ENCODE measurements at places on chromosomes 12 and 14.

- DNase-seq: no peak
- H3K4me1 ChIP-seq: no peaks in the 10 kb centered on the region
- H3K36me3 ChIP-seq: no peaks in the 10 kb centered on the region
- no peaks in the 10 kb centered on the region for H3K27me3 ChIP-seq
- no peak overlapping the region for H3K27ac ChIP-seq
Observed at GRCh38 chr14:93715279-93715927, 72.9 kb downstream of the PRIMA1 start.

GRCh38 chr12:110320550-110320949 is 39.5 kb downstream of the ATP2A2 start:
- no peak overlapping the region for H3K4me3 ChIP-seq
- H3K27me3 ChIP-seq: no peaks in the 10 kb centered on the region
- H3K4me1 ChIP-seq: peaks cover 5% of the 10 kb centered on the region
- DNase-seq: no peak
- H3K36me3 ChIP-seq: peaks cover 29% of the 10 kb centered on the region

DNA sequence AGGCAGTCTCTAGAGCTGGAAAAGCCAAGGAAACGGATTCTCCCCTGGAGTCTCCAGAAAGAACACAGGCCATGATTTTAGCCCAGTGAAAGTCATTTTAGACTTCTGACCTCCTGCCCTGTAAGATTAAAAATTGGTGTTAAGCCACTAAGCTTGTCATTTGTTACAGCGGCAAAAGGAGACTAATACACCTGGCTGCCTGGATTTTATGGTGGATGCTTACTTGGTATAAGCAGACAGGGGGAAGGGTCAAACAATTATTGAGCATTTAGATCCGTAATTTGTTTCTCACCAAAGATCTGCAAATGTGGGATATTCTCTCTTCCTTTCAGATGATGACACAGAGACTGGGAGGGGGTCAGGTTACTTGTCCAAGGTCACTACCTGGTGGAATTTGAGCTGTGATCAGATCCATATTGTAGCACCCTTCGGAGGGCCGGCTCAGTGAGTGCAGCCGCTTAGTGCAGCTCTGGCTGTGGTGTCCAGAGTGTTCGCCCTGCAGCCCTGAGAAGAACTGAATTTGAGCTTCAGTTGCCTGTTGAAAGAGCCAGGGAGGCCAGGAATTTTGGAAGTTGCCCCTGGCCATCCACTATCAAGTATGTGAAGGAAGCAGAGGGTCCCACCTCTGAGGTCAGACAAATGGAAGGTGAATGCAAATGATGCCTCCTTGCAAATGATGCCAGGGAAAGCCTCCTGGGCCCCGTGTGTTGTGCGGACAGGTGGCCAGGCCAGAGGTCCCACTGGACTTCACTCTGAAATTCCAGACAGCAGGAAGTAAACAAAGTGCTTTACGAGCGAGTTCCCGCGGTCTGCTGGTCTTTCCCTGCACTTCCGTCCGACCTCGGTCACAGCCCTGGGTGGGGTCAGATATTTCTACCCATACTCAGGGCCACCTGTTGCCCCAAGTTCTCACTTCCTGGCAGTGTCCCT is 15.1 kb downstream of the GLRX5 start:
- no peak overlapping the region for H3K27ac ChIP-seq
- DNase-seq: no peak
- no peaks in the 10 kb centered on the region for H3K4me1 ChIP-seq
- H3K4me3 ChIP-seq: no peak overlapping the region
- H3K36me3 ChIP-seq: peaks cover 2% of the 10 kb centered on the region

DNA sequence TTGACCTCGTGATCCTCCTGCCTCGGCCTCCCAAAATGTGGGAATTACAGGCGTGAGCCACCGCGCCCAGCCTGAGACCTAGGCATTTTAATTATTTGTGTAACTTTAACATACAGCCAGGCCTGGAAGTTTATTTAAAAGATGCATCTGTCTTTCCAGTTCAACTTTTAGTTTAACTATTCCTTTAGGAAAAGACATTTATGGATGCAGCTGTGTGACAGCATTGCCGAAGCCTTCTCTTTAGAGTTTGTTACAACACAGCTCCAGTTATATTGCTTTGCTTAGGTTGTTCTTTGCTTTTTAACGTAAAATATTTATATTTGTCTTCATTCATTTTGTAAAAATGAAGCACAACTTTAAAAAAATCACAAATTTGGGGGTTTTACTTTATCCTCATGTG is 67.0 kb downstream of the DIP2B start:
- H3K36me3 ChIP-seq: no peaks in the 10 kb centered on the region
- peaks cover 10% of the 10 kb centered on the region for H3K4me1 ChIP-seq
- no peaks in the 10 kb centered on the region for H3K27me3 ChIP-seq
- no peak overlapping the region for H3K4me3 ChIP-seq

- H3K36me3 ChIP-seq: no peaks in the 10 kb centered on the region
- no peak for DNase-seq
- H3K27ac ChIP-seq: no peak overlapping the region
- no peaks in the 10 kb centered on the region for H3K4me1 ChIP-seq
- H3K4me3 ChIP-seq: no peak overlapping the region
Observed at GRCh38 chr12:92603741-92604432, 98.9 kb upstream of the PLEKHG7 start.

DNA sequence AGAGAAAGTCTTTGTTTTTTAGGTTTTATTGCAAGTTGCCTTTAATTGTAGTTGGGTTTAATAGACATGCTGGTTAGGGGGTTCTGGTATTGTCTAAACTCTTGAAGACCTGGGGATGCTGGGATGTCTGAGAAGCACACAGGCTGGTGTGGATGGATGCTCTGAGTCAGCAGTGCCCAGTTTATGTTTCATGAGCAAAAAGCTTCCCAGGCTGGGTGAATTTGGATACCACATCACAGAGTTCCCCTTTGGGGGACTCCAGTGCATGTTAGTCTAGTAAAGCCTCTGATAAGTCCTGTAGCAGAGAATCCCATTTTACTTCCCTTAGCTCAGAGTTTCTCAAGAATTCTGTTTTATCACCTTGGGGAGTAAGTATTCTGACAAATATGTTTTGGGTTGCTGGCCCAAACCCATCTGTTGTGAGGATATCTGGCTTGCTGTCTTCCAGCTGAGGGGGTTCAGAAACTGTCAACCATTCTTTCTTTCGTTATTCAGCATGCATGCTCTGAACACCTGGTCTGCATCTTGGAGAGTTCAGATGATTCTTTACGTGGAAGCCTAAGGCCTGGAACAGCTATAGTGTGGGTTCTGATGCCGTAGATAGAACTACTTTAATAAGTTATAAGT is 509.1 kb downstream of the VRK1 start:
- no peak overlapping the region for H3K27ac ChIP-seq
- H3K36me3 ChIP-seq: no peaks in the 10 kb centered on the region
- H3K4me3 ChIP-seq: no peak overlapping the region
- H3K27me3 ChIP-seq: no peaks in the 10 kb centered on the region
- H3K4me1 ChIP-seq: peaks cover 3% of the 10 kb centered on the region
- DNase-seq: no peak

GRCh38 chr12:116853507-116853906 is 27.7 kb downstream of the HRK start:
- no peak overlapping the region for H3K27ac ChIP-seq
- H3K4me1 ChIP-seq: no peaks in the 10 kb centered on the region

DNA sequence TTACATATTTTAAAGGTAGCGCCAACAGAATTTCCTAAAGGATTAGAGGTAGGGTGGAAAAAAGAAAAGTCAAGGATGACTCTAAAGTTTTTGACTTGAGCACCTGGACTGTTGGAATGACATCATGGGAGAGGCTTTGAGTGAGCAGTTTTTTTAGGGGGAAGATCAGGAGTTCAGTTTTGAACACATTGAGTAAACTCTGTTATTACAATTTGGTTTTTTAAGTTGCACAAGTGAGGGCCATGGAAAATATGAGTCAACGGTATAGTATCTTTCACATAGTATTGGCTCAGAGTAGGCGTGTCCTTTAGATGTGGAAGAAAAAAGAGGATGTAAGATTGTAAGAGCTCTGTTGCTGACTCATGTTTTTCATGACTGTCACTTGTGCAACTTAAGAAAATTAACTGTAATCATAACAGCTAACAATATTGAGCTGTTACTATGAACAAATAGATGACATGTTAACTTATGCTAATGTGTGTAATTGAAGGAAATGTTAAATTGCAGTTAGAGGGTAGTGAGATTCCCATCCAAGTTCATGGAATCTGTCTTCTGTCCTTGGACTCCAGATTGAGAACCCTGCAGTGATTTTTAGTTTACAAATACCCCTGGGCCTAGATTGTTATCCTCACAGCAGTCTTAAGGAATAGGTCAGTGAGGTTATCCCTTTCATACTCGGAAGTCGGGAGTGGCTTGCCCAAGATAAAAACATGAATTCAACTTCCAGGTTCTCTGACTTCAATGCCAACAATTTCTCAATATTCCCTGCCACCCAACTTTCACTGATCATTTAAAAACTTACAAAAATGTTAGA is 48.2 kb upstream of the ATP2B1 start:
- DNase-seq: peak; percentile 97
- H3K27me3 ChIP-seq: no peaks in the 10 kb centered on the region
- H3K36me3 ChIP-seq: no peaks in the 10 kb centered on the region
- peaks cover 37% of the 10 kb centered on the region for H3K4me1 ChIP-seq
- peak overlapping the region; percentile 45 for H3K4me3 ChIP-seq

- peak overlapping the region; percentile 78 for H3K27ac ChIP-seq
- no peaks in the 10 kb centered on the region for H3K36me3 ChIP-seq
- peaks cover 16% of the 10 kb centered on the region for H3K4me1 ChIP-seq
- H3K4me3 ChIP-seq: no peak overlapping the region
- no peak for DNase-seq
- H3K27me3 ChIP-seq: no peaks in the 10 kb centered on the region
Observed at GRCh38 chr12:6612247-6612646, 5.1 kb upstream of the CHD4 start.

DNA sequence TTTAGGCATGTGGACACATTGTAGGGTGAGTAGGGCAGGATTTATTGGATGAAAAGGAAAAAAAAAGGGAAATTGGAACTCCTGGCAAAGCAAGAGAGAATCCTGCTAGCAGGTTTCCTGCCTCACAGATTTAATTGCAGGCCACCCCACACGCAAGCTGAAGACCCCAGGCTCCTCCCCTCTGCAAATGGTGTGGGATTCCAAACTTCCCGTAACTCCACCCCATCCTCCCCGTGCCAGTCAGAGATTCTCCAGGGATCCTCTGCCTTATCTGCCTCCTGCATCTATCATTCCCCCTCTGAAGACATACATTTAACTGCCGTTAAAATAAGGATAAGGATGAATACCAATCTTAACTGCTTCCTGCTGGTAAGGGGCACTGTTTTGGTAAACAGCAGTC is 249.8 kb upstream of the GARIN2 start:
- DNase-seq: no peak
- no peaks in the 10 kb centered on the region for H3K4me1 ChIP-seq
- H3K4me3 ChIP-seq: no peak overlapping the region
- no peak overlapping the region for H3K27ac ChIP-seq
- no peaks in the 10 kb centered on the region for H3K27me3 ChIP-seq

DNA sequence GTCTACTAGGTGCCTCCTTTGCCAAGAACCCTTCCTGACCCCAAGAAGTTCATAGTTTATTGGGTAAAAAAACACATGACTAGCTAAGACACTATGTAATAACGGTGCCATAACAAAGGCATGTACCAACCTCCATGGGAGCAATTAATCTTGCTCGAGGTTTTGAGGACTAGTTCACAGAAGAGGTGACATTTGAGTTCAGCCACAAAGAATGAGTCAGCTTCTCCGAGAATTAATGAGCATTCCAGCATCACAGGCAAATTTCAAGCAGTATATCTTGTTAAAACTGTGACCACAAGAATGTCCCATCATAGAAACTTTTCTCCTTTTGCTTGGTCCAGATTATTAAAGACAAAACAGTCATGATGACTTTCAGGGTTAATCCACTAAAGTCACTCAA is 113.0 kb upstream of the RAP1B start:
- H3K4me3 ChIP-seq: no peak overlapping the region
- DNase-seq: peak; percentile 78
- H3K27ac ChIP-seq: no peak overlapping the region
- peaks cover 29% of the 10 kb centered on the region for H3K4me1 ChIP-seq

GRCh38 chr12:124130691-124131591 is 157.9 kb downstream of the ZNF664 start:
- H3K27me3 ChIP-seq: no peaks in the 10 kb centered on the region
- H3K27ac ChIP-seq: no peak overlapping the region
- no peak for DNase-seq
- no peaks in the 10 kb centered on the region for H3K36me3 ChIP-seq
- H3K4me3 ChIP-seq: no peak overlapping the region
- H3K4me1 ChIP-seq: no peaks in the 10 kb centered on the region

DNA sequence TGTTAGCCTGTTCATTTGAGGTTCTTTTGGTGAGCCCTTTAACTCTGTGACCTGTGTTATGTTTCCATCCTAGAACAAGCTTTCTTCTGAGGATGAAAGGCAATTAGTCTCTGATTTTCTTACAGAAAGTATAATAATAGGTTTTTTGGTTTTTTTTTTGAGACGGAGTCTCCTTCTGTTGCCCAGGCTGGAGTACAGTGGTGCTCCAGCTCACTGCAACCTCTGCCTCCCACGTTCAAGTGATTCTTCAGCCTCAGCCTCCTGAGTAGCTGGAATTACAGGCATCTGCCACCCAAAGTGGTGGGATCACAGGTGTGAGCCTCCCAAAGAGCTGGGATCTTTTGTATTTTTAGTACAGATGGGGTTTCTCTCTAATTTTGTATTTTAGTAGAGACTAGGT is 52.7 kb upstream of the SYNE2 start:
- no peak for DNase-seq
- H3K4me1 ChIP-seq: no peaks in the 10 kb centered on the region
- H3K36me3 ChIP-seq: no peaks in the 10 kb centered on the region
- H3K27ac ChIP-seq: no peak overlapping the region
- no peaks in the 10 kb centered on the region for H3K27me3 ChIP-seq

GRCh38 chr12:26034371-26035142 is 76.1 kb downstream of the RASSF8 start:
- H3K27me3 ChIP-seq: no peaks in the 10 kb centered on the region
- no peak overlapping the region for H3K4me3 ChIP-seq
- no peaks in the 10 kb centered on the region for H3K36me3 ChIP-seq
- no peak overlapping the region for H3K27ac ChIP-seq
- no peaks in the 10 kb centered on the region for H3K4me1 ChIP-seq

GRCh38 chr12:75606151-75606550 is 94.7 kb upstream of the KRR1 start:
- H3K27ac ChIP-seq: no peak overlapping the region
- H3K4me3 ChIP-seq: no peak overlapping the region
- no peaks in the 10 kb centered on the region for H3K36me3 ChIP-seq
- no peaks in the 10 kb centered on the region for H3K27me3 ChIP-seq
- DNase-seq: no peak

DNA sequence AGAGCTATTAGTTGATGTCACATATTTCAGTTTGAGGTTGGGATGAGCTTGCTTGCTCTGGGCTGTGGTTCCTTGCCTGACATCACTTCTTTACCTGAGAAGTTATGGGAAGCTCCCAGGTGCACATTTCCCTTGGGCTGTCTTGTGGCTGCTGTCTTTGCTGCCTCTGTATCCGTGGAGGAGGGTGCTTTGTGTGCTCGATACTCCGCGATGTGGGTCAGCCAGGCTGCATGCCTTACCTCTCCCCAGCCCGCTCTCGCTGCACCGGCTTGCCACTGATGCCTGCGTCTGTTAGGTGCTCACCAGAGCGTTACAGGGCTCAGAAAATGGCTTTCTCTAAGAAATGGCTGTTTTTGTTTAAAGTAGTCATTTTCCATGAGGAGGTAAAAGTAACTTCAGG is 19.6 kb downstream of the PELI2 start:
- H3K27ac ChIP-seq: no peak overlapping the region
- no peaks in the 10 kb centered on the region for H3K27me3 ChIP-seq
- no peak overlapping the region for H3K4me3 ChIP-seq

GRCh38 chr14:102729268-102729667 is 48.0 kb upstream of the TRAF3 start:
- no peak overlapping the region for H3K4me3 ChIP-seq
- H3K27ac ChIP-seq: no peak overlapping the region
- H3K27me3 ChIP-seq: no peaks in the 10 kb centered on the region
